ENCODE measurements at places on chromosomes 7 and 10. TPM values are rescaled to one million over a fixed set of nuclear protein-coding genes. Genes with fewer than 3 reads are reported as not detected.

NEUROD6 gene
- polyA plus RNA-seq: 0.02 TPM

C10orf67 gene
- 0.16 TPM for polyA plus RNA-seq

ELMO1 gene
- polyA plus RNA-seq: 18.7 TPM

TCERG1L gene
- 1.5 TPM for polyA plus RNA-seq

GRCh38 chr7:33792547-33793105 is 112.7 kb upstream of the BMPER start:
- DNase-seq: no peak

GRCh38 chr10:75982611-75983369 is 551.4 kb downstream of the LRMDA start:
- no peak for DNase-seq

DNA sequence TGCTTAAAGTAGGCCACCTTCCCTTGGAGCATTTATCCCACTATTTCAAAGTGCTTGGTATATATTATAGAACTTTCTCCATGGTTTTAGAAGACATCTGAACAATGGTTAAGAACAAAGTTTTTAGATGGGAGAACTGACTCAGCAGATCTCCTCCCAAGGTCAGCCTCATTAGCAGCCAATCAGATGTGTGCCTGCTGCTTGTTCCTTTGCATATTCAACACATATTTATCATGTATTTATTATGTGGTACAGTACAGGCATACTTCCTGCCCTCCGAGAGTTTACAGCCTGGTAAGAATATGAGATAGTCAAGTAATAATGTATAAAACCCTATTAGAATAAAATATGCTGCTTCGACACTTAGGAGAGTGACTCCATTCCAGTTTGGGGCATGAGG is 120.1 kb upstream of the NRP1 start:
- DNase-seq: no peak

DNA sequence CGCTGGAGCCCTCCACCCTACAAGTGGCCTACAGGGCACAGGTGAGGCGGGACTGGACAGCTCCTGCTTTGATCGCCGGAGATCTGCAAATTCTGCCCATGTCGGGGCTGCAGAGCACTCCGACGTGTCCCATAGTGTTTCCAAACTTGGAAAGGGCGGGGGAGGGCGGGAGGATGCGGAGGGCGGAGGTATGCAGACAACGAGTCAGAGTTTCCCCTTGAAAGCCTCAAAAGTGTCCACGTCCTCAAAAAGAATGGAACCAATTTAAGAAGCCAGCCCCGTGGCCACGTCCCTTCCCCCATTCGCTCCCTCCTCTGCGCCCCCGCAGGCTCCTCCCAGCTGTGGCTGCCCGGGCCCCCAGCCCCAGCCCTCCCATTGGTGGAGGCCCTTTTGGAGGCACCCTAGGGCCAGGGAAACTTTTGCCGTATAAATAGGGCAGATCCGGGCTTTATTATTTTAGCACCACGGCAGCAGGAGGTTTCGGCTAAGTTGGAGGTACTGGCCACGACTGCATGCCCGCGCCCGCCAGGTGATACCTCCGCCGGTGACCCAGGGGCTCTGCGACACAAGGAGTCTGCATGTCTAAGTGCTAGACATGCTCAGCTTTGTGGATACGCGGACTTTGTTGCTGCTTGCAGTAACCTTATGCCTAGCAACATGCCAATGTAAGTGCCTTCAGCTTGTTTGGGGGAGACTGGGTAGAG is at the start of gene COL1A2:
Gene COL1A2 (plus strand): TSS at position 459 of the 704 bp plus-strand sequence. CDS start 137 bp downstream, at position 596.
- DNase-seq: no peak

- DNase-seq: no peak
Observed at GRCh38 chr7:44569959-44570358, 3.7 kb downstream of the DDX56 start.

- no peak for DNase-seq
Observed at GRCh38 chr7:28605427-28606085, 193.2 kb downstream of the CREB5 start.

- no peak for DNase-seq
Observed at GRCh38 chr10:99880080-99880835, 97.8 kb downstream of the ABCC2 start.

GRCh38 chr10:97157578-97158095 is 28.1 kb downstream of the SLIT1 start:
- DNase-seq: no peak

DNA sequence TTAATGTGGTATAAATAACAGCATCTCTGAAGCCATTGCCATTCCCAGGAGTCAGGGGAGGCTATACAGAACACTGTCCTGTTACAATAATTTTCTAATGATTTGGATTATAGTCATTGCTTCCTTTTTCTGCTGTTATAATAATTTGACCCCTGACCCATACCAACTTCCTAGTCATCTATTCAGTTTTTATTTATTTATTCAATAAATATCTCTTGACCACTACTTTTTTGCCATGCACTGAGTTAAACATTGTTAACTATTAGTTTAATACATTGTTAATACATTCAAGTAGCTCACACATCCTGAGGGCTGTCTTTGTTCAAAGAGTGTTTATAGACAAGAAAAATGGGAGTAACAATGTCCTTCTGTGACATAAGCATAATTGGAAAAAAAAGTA is 235.5 kb upstream of the MEOX2 start:
- DNase-seq: no peak
